NCI-H446 treated with DMSO at 0.1 percent for 48 hours (cell line): ENCODE measurements at places on chromosomes 1 and 21.
A peak's percentile ranks its signal among the peaks of the same experiment; 100 is the strongest.

- no peak for DNase-seq
These were observed 113.6 kb downstream of the LRRC40 start for GRCh38 chr1:70091811-70092210.

DNA sequence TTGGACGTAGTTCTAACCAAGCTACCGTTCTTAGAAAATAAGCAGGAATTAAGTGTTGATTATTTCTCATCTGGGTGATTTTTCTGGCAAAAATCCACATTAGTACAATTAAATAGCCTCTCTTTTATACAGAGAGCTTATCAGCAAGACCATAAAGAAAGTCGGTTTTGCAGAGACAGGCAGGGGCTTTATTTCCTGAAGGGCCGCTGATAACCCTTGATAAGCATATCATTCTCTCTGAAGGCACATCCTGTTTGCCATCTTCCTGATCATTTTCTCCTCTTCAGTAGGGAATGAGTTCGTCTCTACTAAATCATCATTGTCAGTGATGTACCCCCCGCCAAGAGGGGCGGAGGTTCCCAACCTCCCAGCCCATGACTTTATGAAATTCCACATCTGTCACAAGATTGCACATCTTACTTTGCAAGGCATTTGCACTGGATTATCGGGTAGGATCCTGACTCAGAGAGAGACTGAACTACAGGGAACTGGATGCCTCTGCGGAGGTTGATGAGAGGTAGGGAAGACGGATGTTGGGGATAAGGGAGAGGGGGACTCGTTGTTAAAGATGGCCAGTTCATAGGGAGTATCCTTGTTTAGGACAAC lies 115.7 kb downstream of the KCNJ6 start:
- no peak for DNase-seq

- DNase-seq: no peak
These were observed 326.5 kb upstream of the FMN2 start for GRCh38 chr1:239765163-239765562.

GRCh38 chr21:28754127-28754611 lies 238.5 kb downstream of the LTN1 start:
- DNase-seq: no peak

DNA sequence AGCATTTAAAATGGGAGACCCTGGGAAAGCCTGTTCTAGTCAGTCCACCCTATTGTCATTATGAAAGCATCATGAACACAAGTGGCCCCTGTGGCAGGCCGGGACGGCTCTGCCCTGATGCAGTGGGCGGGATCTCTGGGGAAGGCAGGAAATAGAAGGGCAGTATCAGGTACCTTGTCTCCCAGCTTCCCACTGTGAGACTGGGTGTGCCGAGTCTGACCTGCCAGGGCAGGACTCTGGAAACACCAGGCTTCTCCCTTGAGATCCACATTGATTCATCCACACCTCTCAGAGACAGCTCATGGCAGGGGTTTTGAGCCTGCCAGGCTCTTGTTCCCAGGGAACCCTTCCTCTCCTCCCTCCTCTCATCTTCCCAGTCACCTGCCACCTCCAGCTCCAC lies 24.5 kb upstream of the GNPAT start:
- DNase-seq: no peak

GRCh38 chr1:199242601-199243000 lies 603.8 kb downstream of the PTPRC start:
- DNase-seq: no peak

GRCh38 chr21:33202464-33203363 lies 27.0 kb upstream of the IFNAR2 start:
- no peak for DNase-seq

- peak; percentile 91 for DNase-seq
These were observed 119.0 kb downstream of the ROR1 start for GRCh38 chr1:63892632-63893395.

DNA sequence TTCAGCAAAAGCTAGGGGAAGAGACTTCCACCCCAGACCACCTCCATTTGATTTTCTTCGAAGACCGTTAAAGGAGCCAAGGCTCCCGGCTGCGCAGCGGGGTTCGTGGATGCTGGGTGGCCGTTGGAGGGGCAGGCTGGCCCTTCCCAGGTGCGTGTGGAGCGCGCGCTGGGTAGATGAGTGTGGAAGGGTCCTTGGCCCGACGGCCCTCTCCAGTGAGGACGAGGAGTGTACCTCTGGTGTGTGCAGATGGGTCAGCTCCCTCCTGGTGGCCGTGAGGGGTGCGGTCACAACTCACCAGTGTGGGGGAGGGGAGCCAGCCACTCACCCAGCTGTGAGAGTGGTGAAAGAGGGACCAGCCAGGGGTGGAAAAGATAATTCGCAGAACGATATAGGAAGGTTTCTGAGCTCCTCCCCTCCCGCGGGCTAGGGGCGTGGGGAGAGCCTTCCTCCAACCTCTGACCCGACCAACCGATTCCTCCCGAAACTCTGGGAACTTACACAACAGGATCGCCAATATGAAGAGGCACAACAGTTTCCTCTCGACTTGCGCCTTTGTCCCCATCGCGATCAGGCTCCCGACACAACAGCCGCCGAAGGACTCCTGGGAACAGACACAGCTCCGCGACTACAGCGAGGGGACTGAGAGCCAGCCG lies at the start of gene F11R:
Gene F11R, minus strand, starts transcription at position 644 of the 656 bp plus-strand sequence. Its CDS starts 79 bp downstream, at position 565.
- DNase-seq: no peak

- peak; percentile 35 for DNase-seq
These were observed 26.9 kb upstream of the SH3D21 start for GRCh38 chr1:36279110-36279788.

GRCh38 chr1:242546441-242546840 lies 21.9 kb upstream of the PLD5 start:
- no peak for DNase-seq

DNA sequence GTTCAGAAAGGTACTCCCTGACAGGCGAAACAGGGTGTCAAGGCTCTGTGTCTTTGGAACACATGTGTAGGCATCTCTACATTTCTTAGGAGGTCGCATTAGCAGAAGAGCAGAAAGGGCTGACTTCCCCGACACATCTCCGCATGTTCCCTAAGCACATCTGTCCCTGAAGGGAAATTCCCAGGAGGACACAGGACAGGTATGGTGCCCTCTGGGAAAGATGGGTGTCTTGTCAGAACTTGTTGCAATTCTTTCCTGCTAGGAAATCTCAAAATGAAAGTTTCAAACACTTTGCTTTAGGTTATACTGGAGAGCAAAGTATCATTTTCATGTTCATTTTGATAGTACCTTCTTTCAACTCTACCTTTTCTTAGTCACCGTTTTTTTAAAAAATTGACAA lies 2.0 kb downstream of the DSCAM start:
- no peak for DNase-seq

DNA sequence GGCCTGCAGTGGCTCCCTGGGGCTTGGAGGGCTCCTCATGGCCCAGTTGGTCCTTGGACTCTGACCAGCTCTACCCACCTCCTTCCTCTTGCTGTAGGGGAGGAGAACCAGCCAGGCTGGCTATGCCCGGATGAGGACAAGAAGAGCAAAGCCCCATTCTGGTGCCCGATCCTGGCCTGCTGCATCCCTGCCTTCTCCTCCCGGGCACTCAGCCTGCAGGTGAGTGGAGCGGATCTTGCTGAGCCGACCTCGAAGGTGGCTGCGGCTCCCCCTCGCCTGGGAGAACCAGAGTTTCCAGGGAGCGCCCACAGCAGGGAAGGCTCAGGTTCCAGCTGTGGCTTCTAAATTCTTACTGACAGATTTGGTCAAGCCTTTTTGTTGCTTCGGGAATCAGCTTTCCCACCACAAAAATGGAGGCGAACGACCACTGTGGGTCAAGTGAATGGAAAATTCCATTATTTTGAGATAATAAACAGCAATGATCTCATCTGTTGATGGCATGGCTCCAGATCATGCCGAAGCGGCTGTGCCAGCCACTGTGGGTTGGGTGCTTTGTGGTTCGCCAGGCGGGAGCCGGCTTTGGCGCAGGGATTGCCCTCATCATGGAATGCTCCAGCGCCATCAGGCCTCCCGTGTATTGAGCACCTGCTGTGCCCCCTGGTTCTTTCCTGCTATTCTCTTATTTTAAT lies 106.5 kb upstream of the ACTL8 start:
- DNase-seq: no peak

- DNase-seq: no peak
These were observed 27.5 kb downstream of the TFAP2E start for GRCh38 chr1:35600593-35600992.

DNA sequence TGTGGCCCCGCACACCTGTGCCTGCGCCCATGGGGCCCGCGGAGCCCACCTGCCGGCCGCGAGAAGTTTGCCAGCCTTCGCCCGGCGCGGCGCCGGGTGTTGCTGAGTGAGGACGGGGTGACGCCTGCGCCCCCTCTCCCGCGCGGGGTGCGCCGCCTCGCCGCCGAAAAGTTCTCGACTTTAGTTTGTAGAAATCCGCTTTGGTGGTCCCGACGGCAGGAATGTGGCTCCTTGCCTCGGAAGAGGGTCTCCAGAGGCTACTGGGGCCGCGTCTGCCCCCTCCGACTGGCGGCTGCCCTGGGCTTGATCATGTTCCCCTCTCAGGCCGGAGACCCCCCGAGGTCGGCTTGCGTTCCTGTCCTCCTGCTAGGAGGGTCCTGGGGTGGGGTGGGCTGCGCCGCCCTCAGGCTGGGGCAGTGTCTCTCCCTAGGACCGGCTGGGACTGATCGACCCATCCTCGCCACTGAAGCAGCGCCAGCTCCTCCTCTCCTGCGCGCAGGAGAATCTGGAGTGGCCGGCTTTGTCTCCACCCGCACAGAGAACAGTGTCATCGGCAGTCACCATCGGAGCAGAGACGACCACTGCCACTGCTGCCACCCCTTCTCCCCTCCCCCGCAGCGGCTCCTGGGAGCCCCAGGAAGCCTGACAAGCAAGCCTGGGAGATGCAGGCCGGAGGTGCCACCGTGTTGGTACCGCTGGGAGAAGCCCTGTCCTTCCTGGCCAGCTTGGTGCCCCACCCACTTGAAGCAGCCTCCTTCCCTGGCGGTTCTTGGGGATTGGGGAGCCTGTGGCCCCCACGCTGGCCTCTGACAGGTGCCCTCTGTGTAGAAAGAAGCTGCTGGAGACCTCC lies 553 bp upstream of the SLC30A2 start:
- DNase-seq: no peak

- no peak for DNase-seq
These were observed 106.0 kb downstream of the SLC45A1 start for GRCh38 chr1:8423692-8424538.

- DNase-seq: no peak
These were observed 151.9 kb downstream of the HMCN1 start for GRCh38 chr1:185886046-185886445.

- no peak for DNase-seq
These were observed 121.5 kb upstream of the SOD1 start for GRCh38 chr21:31537872-31538576.

DNA sequence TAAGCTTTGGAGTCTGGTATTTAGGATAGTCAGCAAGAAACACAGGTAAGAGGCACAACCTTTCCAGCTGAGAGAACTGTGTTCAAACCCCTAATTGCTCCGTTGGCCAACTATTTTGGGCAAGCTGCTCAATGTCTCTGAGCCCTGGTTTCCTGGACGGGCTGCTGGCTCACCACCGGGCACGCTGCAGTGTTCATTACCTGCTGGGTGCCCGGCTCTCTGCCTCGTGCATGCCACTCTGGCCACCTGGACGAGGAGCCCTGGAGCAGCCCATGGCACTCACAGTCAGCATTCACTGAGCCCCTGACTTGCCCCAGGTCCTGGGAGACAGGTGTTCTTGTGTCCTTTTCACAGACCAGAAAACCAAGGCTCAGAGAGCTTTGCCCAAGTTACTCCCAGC lies 51.0 kb downstream of the DMRTB1 start:
- DNase-seq: no peak

DNA sequence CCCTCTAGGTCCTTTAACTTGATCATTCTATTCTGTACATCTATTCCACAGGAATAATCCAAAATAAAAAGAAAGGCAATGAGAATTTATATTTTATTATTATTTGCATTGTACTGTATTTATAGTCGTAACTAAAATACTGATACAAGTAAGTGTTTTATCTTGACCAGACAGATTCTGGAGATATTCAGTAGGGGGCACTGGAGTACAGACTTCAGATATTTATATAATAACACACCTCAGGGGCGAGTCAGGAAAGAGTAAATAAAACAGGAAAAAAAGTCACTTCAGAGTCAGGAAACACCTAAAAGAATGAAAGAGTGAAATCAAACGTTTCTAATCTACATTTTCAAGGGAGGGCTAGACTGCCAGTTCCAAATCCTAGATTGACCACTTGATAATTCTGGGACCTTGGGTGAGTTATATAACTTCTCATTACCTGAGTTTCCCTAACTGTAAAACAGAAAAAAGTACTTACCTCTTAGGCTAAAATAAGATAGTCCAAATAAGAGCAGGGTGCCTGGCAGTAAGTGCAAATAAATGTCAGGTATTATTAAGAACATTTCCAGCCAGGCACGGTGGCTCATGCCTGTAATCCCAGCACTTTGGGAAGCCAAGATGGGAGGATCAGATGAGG lies 31.1 kb upstream of the MTF1 start:
- DNase-seq: peak; percentile 5

GRCh38 chr1:239811211-239811885 lies 280.3 kb upstream of the FMN2 start:
- DNase-seq: no peak

DNA sequence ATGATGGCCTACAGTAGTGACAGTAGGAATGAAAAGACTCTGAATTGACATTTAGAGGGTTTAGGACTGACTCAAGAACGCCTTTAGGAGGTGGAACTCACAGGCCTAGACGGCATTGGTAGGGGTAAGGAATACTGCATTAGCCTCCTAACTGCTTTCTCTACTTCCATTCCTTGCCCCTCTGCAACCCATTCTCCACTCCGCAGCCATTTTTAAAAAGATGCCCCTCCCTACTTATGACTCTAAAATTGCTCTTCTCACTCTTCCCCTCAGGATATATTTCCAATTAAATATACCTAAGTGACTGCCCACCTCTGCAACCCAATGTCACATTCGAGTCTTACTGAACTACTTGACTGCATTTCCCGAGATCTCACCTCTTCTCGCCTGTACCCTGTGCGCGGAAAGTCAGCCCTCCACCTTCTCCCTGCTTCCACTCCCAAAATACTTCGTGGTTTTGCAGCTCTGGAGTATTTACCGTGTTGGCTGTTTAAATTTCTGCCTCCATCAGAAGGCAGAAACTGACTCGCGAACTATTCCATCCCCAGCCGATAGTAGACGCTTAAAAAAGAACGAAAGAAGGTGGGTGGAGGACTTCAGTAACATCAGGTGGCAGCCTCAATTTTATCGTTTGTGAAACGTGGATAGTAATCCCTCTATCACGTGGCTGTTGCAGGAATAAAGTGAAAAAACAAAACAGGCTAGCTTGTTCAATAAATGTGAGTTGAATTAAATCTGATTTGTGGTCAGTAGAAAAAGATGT lies 1.1 kb upstream of the YBX1 start:
- no peak for DNase-seq

DNA sequence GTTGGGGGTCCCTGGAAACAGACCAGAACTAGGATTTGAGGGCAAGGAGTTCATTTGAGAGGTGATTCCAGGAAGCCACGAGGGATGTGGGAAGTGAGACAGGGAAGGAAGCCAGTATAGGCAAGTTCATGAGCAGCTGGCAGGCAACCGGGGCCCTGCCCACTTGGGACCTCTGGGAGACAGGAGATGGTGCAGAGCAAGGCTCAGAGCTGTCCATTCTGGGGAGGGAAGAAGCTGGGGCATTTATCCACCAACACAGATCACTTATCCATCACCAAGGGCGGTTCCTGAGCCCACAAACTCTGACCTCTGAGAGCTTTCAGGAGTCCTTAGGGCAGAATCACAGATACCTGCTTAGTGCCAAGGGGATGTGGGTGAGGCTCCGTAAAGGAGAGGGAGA lies 16.8 kb downstream of the EDN2 start:
- DNase-seq: no peak
